Anterior cingulate cortex (tissue), 58 donors: ENCODE measurements at places on chromosomes 3 and 15.

GRCh38 chr3:175238801-175239200 lies 379.7 kb downstream of the NAALADL2 start:
- no peak for DNase-seq

GRCh38 chr3:133815386-133815785 lies 9.8 kb downstream of the SRPRB start:
- no peak for DNase-seq

GRCh38 chr15:87573534-87573933 lies 683.0 kb downstream of the NTRK3 start:
- DNase-seq: no peak

DNA sequence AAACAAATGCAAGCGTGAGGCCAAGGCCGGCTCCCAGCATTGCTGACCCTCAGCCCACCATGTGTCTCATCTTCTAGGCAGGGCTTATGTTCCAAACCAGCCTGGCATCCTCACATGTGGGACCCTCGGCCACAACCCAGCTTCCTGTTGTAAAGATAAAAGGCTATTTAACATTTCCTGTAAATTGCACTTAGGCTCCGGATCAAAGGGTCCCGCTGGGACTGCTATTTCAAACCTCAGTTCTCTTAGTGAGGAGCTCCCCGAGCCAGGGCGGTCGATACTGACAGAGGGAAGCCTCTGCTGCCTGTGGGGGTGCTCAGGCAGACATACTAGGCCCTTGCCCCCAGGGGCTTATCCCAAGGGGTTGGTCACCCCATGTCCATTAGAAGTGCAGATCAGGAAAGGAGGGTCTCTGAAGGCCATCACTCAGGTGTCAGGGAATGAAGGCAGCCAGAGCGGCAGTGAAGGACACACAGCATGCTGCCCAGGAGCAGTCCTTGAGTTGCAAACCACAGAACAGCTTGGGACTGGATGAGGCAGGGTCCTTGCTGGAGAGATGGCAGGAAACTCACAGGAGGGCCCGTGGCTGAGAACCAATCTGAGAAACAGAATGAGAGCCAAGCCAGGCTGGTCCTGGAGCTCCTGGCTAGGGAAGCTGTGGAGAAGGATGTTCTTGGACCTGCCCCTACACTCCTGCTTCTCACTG lies 239.9 kb downstream of the TLE3 start:
- DNase-seq: no peak

GRCh38 chr3:16654976-16655375 lies 49.8 kb upstream of the DAZL start:
- DNase-seq: no peak

- DNase-seq: no peak
These were observed 205.6 kb downstream of the VGLL3 start for GRCh38 chr3:86785386-86785785.

DNA sequence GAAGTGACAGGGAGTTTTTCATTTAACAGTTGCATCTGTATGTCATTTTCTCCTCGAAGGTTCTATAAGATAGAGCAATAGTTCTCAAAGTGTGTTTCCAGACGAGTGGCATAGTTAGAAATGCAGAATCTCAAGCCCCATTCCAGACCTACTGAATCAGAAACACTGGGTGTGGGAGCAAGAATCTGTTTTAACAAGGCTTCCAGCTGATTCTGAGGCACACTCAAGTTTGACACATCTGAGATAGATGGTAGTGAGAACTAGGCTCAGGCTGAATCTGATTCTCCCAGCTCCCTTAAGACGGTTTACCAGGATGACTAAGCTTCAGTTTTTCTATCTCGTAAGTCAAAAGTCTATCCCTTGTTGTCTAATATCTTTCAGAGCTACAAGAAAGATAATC lies 159.8 kb upstream of the NUDT16 start:
- DNase-seq: no peak

DNA sequence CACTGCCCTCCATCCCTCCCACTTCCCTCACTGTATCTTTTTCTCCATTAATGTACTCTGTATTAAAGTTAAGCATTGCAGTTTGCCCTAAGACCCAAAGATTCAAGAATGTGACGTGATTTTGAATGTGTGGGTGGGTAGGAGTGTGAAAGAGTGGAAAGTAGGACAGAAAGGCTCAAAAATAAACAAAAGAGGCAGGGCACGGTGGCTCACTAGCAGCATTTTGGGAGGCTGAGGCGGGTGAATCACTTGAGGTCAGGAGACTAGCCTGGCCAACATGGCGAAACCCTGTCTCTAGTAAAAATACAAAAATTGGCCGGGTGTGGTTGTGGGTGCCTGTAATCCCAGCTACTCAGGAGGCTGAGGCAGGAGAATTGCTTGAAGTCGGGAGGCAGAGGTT lies 18.4 kb downstream of the TFRC start:
- no peak for DNase-seq

GRCh38 chr15:63677778-63678177 lies 80.6 kb downstream of the FBXL22 start:
- no peak for DNase-seq

DNA sequence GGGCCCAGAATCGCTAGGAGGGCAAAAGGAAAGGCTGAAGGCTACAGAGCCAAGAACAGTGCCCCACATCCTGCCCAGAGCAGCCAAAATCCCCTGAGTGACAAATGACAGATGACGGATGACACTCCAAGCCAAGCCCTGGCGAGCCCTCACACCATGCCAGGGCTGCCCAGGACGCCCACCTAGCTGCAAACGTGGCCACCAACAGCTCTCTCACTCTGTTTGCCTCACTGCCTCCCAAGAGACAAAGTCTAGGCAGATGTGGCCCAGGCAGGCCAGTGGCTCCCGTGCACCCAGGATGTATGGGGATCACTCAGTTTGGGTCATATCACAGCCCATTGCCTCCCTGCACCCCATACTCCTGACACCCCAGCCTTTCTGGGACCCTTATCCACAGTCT lies 270.1 kb upstream of the NSMCE3 start:
- DNase-seq: no peak

DNA sequence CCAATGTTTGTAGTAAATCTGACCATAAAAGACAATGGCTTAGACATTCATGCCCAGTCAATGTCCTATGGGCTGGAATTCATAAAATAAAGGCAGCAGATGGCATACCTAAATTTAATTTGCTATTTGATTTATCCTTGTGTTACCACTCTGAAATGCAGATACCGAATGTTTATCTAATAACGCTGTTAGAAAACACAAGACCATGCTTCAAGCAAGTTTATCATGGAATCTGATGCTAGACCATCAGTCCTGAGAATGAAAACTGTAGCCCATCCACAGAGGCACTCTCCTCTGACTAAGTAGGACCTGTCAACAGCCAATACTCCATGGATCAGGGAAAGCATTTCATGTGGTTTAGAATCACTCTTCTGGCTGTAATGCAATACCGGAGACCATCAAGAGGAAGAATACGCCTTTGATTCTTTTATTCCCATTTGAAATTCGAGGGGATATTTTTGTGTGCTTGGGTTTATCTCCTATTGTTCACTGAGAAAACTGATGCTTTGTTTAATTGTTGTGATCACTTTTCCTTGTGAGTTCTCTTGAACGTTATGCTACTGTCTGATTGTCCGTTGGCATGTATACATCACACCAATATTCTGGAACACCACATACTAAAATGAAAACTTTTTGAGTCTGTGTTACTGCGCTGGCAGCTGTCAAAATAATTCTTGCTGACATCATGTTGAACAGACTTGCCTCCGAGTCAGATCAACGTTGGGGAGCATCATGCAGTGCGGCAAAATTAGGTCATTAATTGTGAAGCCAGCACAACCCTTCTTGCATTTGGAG lies 12.1 kb upstream of the CPB1 start:
- no peak for DNase-seq

- no peak for DNase-seq
These were observed 123.5 kb upstream of the KCNAB1 start for GRCh38 chr3:155996882-155997281.

DNA sequence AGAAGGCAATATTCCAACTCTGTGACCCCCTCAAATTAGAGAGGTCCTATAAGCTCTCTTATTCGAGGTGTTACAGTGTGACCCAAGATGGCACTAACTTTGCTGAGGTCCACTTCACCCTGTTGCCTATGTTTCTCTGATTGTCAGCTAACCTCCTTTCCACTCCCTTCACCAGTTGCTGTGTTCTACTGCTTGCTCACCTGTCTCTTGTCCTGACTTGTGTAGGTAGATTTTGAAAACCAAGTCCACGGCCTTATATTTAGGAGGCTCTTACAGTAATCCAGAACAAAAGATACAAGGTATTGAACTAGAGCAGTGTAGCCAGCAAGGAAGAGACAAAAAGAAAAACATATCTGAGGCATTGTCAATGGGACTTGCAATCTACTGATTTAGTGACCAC lies 20.1 kb upstream of the GSK3B start:
- DNase-seq: no peak

DNA sequence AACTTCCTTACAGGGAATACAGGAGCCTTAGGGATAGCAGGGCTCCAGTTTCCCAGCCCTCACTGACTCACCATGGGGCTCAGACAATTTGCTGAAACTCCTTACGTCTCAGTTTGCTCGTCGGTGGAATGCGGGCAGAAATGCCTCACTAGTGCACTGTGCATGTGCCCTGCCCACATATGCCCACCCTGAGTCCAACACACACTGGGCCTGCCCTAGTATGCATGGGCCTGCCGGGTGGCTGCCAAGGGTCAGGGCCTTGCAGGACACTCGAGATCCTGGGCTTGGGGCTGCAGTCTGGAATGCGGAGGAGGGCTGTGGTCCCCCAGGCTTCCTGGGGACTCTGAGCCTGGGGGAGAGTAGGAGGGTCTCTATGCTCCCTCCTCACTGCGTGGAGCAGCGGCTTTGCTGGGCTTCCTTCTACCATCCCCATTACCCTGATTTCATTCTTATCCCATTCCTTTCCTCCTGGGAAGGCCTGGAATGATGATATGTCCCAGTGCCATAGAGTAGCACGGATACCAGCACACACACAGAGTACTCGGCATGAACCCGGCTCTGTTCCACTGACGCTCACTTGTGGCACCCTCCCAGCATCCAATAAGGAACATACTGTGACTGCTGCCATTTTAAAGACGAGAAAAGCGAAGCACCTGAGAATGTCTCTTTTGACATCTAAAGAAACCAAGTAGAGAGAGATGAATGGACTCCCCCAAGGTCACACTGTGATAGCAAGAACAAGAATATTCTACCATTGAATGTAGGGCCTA lies 124.2 kb downstream of the ASB7 start:
- DNase-seq: no peak

DNA sequence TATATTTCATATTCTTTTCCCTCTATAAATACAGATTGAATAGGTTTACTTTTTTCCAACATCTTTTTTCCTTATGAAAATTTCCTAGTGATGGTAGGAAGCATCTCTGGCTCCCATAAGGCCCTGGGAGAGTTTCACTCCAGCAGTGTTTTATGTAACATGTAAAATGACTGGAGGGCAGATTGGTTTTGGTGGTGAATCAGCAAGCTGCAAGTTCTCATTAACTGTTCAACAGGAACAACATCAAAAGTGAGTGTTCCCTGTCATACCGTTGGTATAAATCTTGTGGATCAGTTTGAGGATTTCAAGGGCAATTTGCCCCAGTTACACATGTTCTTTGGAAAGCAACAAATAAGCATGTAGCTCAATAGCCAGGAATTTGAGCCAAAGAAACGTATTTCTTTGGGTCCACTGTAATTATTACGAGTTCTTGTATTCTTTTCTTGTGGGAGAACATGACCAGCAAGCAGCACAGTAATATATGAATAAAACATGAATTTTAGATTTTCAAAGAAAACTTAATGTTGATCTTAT lies 345.7 kb downstream of the SV2B start:
- DNase-seq: no peak

DNA sequence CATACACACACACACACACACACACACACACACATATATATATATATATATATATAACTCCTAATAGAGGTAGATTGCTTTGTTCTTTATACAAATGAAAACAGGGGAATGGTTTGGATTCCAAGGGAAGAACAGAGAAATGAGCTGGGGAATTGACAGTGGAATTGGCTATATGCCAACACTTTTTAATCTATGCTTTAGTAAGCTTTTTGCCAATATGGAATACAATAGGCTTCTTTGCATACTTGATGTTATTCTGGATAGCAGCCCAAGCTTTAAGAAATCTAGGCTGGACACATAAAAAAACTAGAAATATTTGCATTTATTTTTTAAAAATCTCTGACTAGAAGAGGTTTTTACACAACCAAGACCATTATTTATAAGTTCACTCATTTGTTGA lies 334.2 kb upstream of the MDFIC2 start:
- DNase-seq: no peak

DNA sequence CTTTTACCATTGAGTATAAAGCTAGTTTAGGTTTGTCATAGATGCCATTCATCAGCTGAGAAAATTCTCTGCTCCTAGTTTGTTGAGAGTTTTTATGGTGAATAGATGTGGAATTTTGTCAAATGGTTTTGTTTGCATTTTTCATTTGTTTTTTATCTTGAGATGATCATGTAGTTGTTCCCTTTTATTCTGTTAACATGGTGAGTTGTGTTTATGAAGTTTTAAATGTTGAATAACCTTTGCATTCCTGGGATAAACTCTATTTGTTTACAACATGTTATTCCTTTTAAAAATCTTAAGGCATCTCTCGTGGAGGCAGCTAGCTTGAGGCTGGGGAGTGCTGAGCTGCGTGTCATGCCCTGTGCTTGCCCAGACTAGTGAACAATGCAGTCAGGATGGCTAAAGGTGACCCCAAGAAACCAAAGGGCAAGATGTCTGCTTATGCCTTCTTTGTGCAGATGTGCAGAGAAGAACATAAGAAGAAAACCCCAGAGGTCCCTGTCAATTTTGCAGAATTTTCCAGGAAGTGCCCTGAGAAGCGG lies 48.5 kb downstream of the ANAPC13 start:
- no peak for DNase-seq

DNA sequence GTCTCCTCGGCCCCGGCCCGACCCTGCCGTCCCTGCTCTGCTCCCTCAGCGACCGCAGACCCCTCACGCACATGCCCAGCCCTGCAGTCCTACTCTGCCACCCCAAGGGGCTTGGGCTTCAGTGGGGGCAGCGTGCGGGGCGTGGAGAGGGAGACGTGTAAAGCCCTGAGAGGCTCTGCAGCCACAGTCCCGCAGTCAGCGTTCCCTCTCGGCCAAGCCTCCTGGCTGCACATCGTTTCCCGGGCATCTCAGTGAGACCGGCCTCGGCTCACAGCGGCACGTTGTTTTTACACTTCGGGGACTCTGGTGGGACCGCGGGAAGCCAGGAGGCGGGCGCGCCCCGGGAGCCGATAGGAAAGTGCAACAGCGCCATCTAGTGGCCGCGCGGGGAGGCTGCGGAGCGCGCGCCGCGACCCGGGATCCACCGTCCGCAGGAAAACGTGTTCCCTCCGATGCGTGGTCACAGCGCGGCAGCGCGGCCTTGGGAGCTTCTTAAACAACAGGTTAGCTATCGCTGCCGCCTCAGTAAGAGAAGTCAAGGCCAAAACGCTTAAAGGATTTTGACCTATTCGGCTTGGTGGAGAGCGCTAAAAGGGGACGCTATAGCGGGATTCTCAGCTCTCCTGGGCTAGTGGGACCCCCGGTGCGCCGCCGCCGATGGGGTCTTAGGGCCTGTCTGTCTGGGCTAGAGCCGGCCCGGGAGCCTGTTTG lies 226.8 kb upstream of the IGF1R start:
- peak; percentile 25 for DNase-seq
